ENCODE measurements at places on chromosomes 6 and 20.

DNA sequence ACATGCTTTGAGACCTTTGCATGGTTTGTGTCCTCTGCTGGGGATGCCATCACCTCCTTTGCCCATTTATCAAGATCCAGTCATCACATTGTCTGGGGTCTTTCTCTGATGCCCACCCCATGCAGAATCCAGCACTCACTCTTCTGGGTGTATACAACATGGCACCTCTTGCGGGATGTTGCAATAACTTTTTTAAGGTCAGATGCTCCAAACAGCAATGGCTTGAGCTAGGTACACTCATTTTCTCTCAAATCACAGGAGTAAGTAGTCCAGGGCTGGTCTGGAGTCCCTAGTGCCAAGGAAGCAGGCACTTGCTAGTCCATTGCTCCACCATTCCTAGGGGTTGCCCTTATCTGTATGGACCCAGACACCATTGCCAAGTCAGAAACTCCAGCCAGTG, 196.6 kb upstream of the KCNG1 start:
- no peak for DNase-seq

GRCh38 chr6:73688351-73688750, 7.7 kb upstream of the CD109 start:
- no peak for DNase-seq

GRCh38 chr20:33450867-33451266, 7.3 kb upstream of the SNTA1 start:
- DNase-seq, result no peak

DNA sequence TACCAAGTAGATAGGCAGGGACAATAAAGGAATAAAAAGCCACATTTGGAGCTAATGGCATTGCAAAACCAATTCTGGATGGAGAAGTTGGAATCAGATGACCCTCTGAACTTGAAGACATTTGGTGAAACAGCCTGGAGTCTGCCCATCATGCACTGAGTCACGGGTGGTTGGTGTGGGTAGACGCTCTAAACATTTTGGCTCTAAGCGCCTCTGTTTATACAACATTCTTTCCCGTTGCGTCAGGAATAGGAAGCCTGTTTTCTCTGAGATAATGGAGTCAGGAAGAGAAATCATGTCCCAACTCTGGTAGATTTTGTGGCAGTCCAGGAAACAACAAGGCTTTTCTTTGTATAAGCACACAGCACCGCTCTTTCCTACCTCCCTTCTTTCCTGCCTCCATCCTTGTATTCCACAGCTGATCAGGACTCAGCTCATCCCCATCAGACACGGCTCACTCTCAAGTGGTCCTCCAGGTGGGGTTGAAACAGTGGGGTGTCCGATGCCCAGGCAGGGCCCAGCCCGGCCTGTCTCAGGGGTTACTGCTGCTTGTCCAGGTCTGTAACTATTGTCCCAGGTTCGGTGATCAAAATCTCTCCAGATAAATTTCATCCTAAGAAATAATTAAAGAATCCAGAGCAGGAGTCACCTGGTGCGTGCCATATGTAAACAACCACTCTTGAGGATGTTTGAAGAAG, 12.1 kb upstream of the RAMACL start:
- peak; percentile 90 for DNase-seq

GRCh38 chr6:142543606-142544005, 241.8 kb downstream of the ADGRG6 start:
- DNase-seq, result no peak

- no peak for DNase-seq
Observed at GRCh38 chr6:996271-996852, 303.4 kb upstream of the EXOC2 start.

GRCh38 chr6:15962449-15962764, 166.5 kb upstream of the MYLIP start:
- peak; percentile 95 for DNase-seq

- DNase-seq, result no peak
Observed at GRCh38 chr6:331622-332521, 39.6 kb downstream of the DUSP22 start.

GRCh38 chr6:77447254-77447653, 16.0 kb downstream of the HTR1B start:
- no peak for DNase-seq

- no peak for DNase-seq
Observed at GRCh38 chr6:90329386-90330077, 32.9 kb upstream of the BACH2 start.

GRCh38 chr6:14658030-14658429, 540.5 kb downstream of the CD83 start:
- no peak for DNase-seq

Data from kidney capillary endothelial cell (primary cell).